ENCODE measurements at places on chromosomes 4 and X.

GRCh38 chr4:60897415-60897814 lies 302.7 kb upstream of the ADGRL3 start:
- DNase-seq = no peak

DNA sequence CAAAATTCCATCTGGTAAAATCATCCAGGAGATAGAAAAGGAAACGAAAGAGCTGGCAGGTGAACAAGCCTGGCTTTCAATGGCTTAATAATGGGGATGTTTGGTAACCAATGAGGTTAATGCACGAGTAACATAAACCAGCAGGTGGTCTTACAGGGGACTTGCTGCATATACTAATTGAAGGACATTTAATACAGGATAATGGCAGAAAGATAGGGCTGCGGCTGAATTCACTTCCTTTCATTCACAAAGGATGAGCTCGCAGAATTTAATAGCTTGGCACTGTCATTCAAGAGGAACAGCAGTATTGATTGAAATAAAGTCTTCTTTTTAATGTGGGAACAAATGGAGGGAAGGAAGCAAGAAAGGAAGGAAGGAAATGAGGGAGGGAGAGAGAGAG lies 156.3 kb upstream of the RAI2 start:
- DNase-seq = no peak

DNA sequence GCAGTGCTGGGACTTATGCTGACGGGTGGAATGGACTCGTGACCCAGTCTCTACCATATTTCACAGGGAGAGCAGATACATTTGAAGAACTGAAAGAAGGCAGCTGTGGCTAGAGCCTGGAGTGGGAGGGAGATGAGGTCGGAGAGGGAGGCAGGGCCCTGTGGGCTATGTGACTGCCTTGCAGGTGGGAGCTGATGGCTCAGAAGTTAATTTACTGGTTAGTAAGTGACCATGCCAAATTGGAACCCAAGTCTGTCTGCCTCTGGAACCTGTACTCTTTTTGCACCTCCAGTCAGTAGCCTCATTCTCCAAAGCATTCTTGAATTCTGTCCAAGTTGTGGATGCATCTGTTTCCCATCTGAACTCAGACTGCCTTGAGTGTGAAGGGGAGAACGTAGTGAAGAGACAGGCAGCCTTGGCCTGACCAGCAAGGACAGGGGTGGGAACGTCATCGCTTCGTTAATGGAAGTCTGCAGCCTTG lies 92.3 kb downstream of the REPS2 start:
- DNase-seq = no peak

DNA sequence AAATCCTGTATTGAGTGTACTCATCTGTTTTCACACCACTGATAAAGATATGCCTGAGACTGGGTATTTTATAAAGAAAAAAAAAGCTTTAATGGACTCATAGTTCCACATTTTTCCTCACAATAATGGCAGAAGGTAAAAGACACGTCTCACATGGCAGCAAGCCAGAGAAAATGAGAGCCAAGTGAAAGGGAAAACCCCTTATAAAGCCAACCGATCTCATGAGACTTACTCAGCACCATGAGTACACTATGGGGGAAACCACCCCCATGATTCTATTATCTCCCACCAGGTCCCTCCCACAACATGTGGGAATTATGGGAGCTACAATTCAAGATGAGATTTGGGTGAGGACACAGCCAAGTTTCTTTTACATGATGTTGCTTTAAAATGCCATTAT lies 171.9 kb downstream of the GALNTL6 start:
- no peak for DNase-seq

DNA sequence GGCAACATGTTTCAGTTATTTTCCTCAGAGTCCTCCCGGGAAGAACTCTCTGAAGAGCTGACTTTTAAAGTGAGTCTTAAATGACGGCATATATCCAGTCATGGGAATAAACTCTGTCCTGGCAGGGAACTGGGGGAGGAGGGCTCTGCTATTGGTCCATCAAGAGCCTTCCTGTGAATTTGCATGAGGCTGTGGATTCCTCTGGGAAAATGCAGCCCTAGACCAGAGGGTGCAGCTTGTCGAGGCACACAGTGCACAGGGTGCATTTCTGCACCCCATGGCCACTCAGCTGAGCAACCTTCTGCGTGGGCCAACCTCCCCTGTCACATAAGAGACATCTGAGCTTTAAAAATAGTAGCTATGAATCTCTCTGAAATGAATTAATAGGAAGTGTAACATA lies 360.0 kb downstream of the GALNTL6 start:
- DNase-seq = no peak

DNA sequence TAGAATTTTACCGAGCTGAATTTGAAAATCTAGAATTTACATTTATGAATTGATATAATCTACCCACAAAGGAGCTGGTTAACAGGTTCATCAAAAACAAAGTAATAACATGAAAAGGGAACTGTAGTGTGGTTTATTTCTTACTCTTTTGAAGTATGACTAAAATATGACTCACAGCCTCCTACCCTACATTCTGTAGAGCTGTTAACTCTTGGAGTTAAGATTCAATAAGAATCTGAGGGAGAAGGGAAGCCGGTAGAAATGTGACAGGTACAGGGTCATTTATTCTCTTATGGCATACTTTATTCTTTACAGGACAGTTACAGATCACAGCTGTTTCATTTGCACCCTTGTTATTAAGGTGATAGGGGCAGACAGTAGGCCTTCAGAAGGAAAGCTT lies 132.2 kb upstream of the FAM47B start:
- no peak for DNase-seq

GRCh38 chrX:16516232-16516876 lies 133.6 kb upstream of the S100G start:
- no peak for DNase-seq

DNA sequence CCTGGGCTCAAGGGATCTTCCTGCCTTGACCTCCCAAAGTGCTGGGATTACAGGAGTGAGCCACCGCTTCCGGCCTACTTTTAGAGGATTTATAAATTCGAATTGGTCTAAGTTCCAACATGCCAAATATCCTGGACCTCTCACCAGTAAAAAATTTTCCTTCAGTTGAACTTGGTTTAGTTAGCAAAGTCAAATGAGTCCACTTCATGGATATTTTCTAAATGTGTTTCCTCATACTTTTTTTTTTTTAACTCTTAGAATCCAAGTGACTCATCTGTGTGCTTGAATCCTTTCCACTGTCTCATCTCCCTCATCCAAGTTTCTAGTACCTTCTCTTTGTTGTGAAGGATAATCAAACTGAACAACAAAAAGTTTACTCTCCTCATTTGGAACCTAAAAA lies 49.7 kb downstream of the RBM47 start:
- DNase-seq = no peak

- DNase-seq = no peak
Observed at GRCh38 chr4:163991298-163991865, 496.9 kb downstream of the TMA16 start.

- DNase-seq = no peak
Observed at GRCh38 chrX:23884427-23885024, 23.2 kb downstream of the APOO start.

DNA sequence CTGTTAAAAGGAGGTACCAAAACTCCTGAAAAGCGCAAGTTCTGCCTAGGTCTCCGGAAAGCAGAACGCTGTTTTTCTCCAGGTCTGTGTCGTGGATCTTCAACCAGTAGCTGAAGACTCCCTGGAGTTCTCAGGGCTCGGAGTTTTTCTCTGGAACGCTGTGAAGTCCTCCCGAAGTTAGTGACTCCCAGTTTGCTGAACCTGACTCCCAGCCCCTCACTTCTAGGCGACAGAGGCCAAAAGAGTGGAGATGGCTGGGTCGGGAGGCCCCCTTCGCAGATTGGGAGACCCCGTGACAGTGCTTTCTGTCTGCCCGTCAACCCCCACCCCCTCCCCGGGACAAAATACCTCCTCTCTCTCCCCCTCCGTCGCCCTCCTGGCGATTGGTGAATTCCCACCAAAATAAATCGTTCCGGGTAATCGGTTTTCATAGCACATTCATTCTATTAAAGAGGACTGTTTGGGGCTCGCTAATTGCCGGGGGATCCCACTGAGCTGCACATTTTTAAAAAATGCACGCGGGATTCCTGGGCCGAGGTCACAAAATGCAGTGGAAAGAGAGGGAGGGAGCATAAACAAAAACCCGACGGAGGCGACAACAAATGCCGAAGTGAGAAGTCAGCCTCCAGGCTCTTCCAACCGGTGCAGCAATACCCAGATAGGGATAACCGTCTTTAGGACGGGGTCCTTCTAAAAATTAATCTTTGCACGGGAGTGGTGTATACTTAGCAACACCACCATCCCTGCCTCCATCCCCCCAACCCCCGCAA lies 4.0 kb upstream of the MSX1 start:
- DNase-seq = no peak

DNA sequence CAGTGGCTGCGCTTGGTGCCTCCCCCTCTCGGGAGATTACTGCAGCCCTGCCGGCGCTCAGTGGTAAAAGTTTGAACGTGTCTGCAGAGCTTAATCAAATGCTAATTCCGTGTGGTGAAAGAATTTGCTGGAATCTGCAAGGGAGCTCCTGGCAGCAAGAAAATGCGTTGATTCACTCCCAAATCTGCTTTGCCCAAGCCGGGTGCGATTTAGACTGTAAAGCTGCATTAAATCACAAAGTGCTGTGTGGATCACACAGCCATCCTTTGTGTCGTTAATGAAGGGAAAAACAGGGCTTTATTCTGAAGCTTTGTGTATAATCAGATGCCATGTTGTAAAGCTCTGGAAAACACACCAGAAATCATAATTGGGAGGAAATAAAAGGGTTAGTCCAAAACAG lies 444.1 kb downstream of the BCOR start:
- DNase-seq = no peak

GRCh38 chr4:81314897-81315470 lies 100.0 kb upstream of the PRKG2 start:
- no peak for DNase-seq

DNA sequence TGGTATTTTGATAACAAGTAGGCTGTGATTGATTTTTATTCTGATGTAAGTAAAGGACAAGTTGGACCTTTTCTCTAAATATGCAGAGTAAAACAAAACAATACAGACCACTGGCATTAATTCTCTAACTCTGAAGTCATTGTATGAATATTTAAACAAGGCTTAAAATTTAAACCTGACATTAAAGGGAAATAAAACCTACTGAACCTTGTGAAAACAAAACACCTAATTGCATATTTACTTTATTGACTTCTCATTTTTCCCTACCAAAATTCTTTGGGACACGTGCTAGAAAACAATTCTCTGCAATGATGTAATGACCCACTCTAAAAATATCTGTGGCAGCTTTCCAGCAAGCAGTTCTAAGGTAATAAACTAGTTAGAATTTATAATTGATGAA lies 369.7 kb upstream of the TRAM1L1 start:
- DNase-seq = no peak

- no peak for DNase-seq
Observed at GRCh38 chr4:132824761-132825160, 324.3 kb upstream of the PCDH10 start.

- no peak for DNase-seq
Observed at GRCh38 chr4:1300466-1301455, 11.1 kb downstream of the MAEA start.

- DNase-seq = no peak
Observed at GRCh38 chr4:57151481-57151880, 41.3 kb upstream of the IGFBP7 start.

GRCh38 chrX:68511255-68511654 lies 12.4 kb downstream of the YIPF6 start:
- DNase-seq = no peak

GRCh38 chr4:89829470-89830138 lies 7.4 kb downstream of the SNCA start:
- no peak for DNase-seq

DNA sequence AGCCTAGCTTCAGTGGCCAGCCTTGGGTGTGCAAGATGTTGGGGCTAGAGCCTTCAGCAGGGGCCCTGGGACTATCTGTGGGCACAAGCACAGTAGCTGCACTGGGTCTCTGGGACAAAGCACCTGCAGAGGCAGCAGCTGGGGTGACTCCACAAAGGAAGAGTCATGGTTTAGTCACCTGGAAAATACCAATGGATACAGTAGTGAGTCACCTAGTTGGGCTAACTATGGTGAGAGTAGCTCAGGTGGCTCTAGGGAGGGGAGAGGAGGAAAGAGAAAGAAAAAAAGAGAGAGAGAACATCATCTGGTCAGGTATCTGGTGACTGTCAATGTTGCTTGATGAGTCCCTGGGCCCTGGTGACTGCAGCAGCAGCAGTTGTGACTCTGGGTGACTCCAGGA lies 72.9 kb upstream of the SPIN4 start:
- no peak for DNase-seq

DNA sequence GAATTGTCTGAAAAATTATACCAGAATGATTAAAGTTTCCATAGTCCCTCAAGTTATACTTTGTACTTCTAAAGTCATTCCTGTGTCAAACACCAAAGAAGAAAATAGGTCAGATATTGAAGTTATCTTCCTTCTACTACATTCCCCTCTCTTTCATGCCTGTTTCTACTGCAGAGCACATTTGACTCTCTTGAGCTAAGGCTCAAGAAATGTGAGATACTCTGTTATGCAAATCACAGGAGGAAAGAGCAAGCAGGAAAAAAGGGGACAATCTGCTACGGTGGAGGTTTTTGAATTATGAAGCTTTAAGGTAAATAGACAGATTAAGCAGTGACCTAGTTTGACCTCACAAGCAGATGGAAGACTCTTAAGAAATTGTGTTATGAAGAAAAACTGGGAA lies 198.9 kb upstream of the LDB2 start:
- no peak for DNase-seq

- DNase-seq = no peak
Observed at GRCh38 chr4:154465085-154465484, 26.5 kb downstream of the DCHS2 start.

Measured in activated CD8-positive, alpha-beta memory T cell treated with anti-CD3 and anti-CD28 coated beads for 4 hours (primary cell).